ENCODE measurements at places on chromosomes 13 and 19.

- DNase-seq = peak; percentile 26
Observed at GRCh38 chr19:55216461-55217198, 7.3 kb upstream of the PTPRH start.

- DNase-seq = no peak
Observed at GRCh38 chr13:20019043-20019442, 60.5 kb downstream of the ZMYM2 start.

DNA sequence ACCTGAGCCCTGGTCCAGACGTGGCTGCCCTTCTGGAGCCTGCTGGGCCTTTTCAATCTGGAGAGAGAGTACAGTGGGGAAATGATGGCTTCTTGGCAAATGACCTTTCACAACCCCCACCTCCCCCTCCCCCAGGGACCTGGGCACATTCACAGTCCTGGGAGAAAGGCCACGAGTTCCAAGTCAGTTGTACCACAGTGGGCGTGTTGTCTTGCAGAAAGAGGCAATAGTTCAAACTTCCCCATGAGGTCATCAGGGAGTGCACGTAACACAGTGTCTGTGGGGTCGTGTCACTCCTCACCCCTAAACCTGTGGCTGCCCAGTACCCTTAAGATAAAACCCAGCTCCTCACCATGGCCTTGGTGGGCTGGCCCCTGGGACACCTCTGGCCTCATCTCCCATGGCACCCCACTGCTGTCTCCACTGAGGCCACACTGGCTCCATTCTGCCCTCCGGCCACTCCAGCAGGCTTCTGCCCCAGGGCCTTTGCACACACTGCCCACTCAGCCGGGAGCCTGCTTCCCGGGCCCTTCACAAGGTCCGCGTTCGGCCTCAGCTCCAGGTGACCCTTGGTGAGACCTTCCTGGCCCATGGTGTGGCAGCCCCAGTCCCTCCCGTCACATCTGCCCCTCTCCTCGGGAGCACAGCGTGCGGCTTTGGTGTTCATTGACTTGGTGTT is 13.3 kb downstream of the PLIN4 start:
- no peak for DNase-seq

DNA sequence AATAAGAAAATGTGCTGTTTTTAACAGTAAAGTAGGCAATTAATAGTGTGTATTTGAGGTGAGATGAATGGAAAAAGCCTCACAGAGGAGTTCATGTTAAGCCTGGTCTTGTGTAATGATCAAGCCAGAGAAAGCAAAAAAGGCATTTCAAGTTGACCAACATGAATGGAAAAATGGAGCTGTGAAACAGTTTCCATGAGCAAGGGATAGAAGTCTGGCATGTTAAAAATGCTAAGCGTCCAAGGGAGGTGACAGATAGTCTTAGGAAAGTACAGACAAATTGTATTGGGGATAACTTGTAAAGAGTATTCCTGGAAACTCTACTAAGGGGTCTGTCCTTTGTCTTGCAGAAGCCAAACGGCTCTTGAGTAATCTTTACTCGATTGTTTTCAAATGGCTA is 506.8 kb upstream of the ATXN8OS start:
- no peak for DNase-seq

GRCh38 chr19:29680937-29681336 is 15.7 kb downstream of the PLEKHF1 start:
- no peak for DNase-seq

- DNase-seq = peak; percentile 66
Observed at GRCh38 chr19:45439569-45440258, 16.0 kb upstream of the ERCC1 start.

GRCh38 chr13:73870036-73870741 is 264.0 kb downstream of the KLF12 start:
- no peak for DNase-seq

- no peak for DNase-seq
Observed at GRCh38 chr19:32862173-32862572, 7.4 kb downstream of the SLC7A9 start.

- DNase-seq = no peak
Observed at GRCh38 chr19:30374539-30374864, 2.3 kb downstream of the ZNF536 start.

GRCh38 chr19:2168619-2169424 is 5.1 kb downstream of the DOT1L start:
- peak; percentile 59 for DNase-seq

DNA sequence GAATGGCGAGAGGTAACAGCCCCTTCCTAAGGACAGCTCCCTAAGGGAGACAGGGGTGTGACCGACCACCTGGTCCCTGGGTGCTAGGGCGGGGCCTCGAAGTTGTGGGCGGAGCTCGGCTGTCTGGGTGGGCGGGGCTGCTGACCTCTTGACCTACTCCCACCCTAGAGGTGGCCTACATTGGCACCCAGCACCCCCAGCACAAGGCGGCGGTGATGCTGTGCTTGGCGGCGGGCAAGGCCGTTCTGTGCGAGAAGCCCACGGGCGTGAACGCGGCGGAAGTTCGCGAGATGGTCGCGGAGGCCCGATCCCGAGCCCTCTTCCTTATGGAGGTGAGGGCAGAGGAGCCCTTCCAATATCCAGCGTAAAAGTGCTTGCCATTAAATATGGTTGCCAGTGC is 2.4 kb downstream of the DHDH start:
- no peak for DNase-seq

GRCh38 chr13:46126552-46127357 is 21.9 kb upstream of the CPB2 start:
- DNase-seq = no peak

GRCh38 chr13:22789027-22789593 is 391.7 kb upstream of the SGCG start:
- no peak for DNase-seq

DNA sequence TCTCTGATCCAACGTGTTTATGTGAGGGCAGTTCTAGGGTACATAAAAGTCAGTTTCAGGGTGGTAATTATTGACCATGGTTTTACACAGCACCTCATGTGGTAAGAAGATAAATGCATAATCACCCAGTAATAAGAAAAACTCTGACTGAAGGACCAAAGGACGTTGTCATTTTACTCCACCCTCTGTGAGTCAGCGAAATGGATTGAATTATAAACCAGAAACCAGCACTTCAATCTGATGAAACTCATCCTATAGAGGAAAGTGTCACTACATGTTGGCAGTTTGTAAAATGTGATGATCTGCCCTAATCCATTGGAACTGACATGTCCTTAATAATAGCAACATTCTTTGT is 406.8 kb downstream of the KLF5 start:
- DNase-seq = no peak

DNA sequence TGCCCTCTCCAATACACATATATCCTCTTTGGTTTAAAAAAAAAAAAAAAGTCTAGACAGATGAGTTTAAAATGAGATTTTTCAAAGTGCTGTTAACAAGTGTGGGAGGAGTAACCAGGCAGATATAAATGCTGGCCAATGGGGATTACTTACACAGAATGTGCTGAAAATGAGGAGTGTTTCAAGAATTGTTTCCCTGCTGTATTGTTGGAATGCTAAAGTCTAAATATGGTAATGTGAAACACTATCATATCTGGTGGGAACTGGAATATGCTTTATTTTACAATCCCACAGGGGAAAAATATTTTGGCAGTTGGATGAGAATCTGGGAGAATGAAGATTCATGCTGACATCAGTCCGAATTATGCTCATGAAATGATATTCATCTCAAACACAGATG is 250.7 kb downstream of the DCT start:
- DNase-seq = no peak

GRCh38 chr13:105410602-105411001 is 1124.9 kb downstream of the EFNB2 start:
- DNase-seq = no peak

- DNase-seq = no peak
Observed at GRCh38 chr13:71672512-71672911, 194.5 kb downstream of the DACH1 start.

- no peak for DNase-seq
Observed at GRCh38 chr13:41802684-41803444, 158.0 kb downstream of the VWA8 start.

DNA sequence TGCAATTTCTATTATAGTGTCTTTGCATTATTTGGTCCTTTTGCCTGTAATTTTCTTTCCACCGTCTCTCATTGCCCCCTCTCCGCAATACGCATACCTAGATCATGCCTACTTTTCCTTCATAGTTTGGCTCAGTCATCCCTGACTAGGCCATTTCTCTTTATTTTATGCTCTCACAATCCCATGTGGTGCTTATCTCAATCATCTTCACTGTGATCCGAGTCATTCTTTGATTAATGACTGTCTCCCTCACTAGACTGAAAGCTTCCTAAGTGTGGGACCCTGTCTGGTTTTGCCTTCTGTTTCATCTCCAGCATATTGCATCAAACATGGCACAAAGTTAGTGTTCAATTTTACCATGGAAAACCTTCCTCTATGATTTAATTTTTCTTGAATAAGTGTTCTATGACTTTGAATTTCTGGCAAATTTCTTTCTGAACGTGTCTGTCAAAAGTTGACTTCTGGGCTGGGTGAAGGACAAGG is 43.7 kb upstream of the OLFM4 start:
- DNase-seq = no peak

DNA sequence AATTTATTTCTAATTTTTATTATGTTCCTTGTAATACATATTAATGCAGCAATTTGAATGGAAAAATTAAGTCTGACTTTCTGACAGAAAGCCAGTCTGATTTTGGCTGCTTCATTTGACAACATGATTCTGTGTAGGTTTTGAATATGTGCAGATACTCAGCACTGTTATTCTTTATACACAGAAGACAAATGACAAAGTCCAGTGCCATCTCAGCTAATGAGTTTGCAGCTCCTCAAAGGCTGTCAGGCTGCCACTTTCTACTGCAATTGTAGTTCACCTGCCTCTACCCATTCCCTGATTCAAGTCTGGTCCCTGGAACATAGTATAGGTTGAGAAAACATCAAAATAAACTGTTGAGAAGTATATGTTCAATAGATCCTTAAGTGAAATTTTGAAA is 2.9 kb upstream of the CHAMP1 start:
- no peak for DNase-seq

- no peak for DNase-seq
Observed at GRCh38 chr13:74052402-74052928, 81.7 kb downstream of the KLF12 start.

DNA sequence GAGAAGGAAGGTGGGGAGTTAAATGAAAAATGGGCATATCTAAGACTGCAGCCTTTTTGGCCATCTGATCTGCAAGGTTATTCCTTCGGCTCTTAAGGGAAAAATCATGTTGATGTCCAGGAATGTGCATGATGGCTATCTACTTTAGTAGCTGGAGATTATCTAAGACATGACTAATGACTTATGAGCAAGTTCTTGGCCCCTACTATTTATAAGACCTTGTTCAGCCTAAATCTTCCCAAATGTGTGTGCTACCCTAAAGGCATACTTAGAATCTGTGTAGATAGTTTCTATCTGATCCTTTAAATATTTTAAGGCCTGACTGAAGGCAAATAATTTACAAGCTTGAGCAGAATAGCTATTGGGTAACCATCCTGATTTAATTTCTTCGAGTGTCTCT is 41.8 kb upstream of the CD177 start:
- no peak for DNase-seq

DNA sequence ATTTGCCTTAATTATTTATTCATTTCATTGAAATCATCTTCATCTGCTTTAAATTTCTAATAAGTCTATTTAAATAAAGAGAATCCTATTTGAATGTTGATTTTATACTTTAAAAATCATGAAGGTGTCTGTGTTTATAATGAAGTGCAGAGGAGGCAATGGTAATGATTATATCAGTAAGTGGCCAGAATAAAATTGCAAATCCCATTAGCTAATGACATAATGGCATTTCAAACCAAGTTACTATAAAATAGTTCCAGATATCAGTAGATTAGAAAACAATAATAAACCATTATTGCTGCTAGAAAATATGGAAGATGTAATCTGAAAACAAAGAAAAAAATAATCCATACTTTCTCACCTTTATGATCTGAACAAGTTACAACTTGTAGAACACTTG is 647.8 kb upstream of the KLHL1 start:
- no peak for DNase-seq

- DNase-seq = no peak
Observed at GRCh38 chr13:93670866-93671265, 444.3 kb downstream of the GPC6 start.

DNA sequence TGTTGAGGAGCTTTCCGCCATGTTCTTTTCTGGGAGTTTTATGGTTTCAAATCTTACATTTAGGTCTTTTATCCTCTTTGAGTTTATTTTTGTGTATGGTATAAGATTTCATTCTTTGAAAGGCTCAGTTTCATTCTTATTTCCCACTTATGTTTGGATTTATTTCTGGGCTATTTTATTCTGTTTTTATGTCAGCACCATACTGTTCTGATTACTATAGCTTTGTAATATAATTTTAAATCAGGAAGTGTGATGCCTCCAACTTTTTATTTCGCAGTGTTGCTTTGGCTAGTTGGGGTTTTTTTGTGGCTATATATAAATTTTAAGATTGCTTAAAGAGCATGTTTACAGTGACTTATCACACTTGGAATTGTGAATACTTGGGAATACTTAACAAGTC is 135.1 kb downstream of the SIPA1L3 start:
- DNase-seq = no peak

- DNase-seq = no peak
Observed at GRCh38 chr13:113053801-113054604, 51.6 kb upstream of the F7 start.
